ENCODE measurements at places on chromosomes 6 and 20.

DNA sequence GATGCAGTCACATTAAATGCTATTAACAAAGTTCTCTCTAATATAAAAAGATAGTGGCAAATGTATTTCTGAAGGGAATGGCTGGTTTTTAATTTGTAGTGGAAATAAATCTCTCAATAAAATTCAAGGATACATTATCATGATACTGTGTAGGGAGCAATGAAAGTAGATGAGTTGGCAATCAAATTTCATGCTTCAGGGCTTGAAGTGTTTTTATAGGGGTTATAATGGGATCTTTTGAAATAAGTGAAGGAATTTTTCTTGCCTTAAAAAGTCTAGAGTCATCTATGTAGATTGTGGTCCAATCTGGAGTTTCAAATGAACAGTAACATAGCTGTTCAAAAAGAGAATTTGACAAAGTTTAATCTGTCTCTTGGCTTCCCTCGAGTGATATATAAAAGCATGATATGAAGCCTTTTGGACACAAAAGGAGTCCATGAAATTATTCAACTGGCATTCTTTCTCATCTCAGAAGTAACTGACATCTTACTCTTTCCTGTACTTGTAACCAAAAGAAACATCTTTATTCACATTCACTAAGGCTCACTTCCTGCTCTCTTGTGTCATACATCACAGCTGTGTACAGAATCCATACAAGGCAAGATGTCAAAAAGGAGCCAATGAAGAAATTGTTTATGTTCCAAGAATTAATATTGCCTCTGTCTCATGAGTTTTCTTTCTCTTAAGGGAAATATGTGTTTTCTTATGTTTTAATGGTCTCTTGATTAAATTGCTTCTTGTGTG lies 591.0 kb upstream of the GJE1 start:
- DNase-seq: no peak

DNA sequence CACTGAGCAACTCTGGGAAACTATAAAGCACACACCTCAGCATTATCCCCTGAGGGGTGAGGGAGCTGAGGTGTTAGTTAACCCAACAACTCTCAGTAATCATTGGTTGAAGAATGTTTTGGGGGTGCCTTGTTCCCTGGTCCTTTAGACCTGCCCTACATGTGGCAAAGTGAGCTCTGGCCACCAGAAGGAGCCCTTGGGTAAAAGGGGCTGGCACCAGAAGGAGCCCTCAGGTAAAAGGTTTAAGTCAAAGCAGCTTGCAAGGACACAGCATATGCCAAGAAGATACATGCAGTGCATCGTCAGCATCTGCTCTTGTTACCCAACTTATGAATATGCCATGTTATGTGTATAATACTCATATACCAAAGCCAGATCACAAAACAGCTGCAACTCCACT lies 1081.7 kb downstream of the KIF16B start:
- no peak for DNase-seq

GRCh38 chr6:127592964-127593363 lies 16.0 kb downstream of the C6orf58 start:
- DNase-seq: no peak

GRCh38 chr20:49276161-49276960 lies 1.5 kb downstream of the ZNFX1 start:
- peak; percentile 66 for DNase-seq

- DNase-seq: no peak
Measured at GRCh38 chr6:156487877-156488276, 289.3 kb upstream of the ARID1B start.

DNA sequence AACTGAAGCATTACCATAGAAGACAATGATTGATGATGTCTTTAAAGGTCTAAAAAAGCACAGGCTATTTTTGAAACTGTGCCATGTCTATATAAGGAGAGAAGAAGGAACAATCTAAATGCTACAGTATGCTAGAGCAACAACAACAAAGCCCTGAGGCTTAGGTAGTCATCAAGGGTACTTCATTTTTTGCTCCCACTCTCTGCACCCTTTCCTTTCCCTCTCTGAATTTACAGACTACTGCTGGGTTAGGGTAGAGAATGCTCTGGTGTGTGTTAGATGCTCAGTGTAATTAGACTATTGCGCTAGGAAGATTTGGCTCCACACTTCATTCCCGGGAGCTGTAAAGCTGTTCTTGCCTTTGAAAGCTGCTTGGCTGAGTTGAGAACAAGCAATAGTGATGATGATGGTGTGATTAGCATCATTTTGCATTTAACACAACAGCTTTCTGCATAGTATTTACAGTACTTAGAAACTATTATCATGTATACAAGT lies 1262.5 kb upstream of the CITED2 start:
- no peak for DNase-seq
